ENCODE measurements at places on chromosomes 1 and 21.

DNA sequence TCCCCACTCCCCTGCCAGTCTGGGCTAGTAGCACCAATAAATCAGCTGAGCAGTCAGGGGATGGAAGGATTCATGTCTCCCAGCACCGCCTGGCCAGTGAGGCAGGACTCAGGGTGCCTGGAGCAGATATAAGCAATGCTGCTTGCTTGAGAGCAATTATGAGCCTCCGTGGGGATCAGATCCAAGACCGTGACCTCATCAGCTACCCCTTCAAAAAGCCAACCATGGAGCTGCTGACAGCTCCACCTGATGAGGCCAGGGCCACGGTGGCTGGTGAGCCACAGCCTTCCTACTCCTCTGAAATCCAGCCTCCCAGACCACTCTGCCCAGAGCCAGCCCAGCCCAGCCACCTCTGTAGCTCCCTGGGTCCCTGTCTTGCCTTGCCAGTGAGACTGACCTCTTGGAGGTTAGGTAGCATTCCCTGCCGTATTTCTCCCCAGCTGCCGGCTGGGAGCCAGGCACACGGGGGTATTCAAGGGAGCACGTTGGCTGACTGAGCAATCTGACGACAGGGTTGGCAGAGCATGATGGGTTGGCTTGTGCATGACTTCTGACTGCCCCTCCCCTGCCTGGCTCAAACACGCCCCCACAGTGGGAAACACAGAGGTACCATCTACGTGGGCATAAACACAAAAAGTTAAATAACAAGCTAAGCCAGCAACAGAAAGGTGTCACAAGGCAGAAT lies 28.4 kb downstream of the SYT2 start:
- no peak for DNase-seq

DNA sequence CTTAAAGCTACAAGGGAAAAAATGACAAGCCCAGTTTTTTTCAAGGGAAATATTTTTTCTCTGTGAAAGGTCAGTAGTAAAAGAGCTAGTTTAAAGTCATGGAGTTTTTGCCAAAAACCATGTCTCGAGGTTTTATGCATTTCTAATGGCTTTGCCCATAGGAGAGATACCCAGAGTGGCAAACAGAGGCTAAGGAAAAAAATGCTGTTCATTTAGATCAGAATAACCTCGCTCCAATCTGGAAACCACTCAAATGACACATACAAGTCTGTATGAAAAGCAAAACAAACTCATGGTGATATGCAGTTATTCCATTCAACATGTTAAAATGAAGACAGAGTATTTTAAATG lies 36.9 kb upstream of the EDEM3 start:
- DNase-seq, result no peak

DNA sequence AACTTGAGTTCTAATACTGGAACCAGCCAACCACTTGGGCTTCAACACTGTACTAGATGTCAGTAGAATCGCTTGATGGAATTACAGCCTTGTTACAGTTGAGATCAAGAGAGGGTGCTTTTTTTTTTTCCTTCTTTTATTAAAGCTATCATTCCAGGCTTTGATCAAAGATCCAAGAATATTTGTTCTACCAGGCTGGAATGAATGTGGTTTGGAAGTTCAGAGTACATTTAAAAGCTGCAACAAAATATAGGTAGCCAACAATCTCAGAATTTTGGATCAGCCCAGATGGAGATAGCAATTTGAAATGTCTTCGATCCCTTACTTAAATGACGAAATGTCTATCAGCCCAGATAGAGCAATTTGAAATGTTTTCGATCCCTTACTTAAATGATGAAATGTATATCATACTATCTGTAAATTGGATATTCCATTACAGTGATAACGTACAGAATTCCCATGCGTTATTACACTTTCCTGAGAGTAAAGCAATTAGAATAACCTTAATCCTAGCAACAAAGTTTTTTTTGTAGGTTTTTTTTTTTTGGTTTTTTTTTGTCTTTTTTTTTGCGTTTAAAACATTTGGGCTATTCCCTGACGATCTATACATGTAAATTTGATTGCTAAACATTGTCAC lies 3.6 kb downstream of the ZNF281 start:
- no peak for DNase-seq

DNA sequence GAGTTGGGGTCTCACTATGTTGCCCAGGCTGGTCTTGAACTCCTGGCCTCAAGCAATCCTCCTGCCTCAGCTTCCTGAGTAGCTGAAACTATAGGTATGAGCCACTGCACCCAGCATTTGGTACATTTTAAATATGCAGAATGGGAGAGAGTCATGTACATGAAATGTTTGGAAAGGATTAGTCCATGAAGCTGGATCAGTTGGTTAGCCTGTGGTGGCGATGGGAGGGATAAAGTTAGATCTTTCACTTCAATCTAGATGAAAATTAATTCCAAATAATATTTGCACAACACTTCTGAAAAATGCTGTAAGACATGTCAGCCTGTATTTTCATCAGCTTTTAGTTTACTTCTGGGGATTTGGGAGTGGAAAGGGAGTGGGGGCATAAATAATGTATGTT lies 188.9 kb downstream of the HUNK start:
- DNase-seq, result no peak

GRCh38 chr1:89659322-89660081 lies 26.6 kb downstream of the LRRC8C start:
- DNase-seq, result no peak

DNA sequence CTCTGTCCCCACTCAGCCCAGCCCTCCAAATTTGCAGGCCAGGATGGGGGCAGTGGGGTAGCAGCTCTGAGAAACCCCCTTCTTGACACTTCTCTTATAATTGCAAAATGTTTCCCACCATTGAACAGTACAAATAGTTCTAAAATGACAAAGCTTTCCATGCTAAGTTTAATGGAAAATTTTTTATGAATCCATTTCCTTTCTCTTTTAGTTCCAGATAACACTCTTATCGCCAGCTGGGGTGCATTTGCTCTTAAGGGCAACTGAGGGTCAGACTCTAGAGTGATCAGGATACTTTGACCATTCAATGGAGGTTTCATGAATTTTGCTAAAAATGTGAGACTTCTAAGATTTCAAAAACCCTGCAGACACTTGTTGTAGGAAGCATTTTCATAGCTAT lies 29.9 kb downstream of the PIK3C2B start:
- DNase-seq, result no peak

DNA sequence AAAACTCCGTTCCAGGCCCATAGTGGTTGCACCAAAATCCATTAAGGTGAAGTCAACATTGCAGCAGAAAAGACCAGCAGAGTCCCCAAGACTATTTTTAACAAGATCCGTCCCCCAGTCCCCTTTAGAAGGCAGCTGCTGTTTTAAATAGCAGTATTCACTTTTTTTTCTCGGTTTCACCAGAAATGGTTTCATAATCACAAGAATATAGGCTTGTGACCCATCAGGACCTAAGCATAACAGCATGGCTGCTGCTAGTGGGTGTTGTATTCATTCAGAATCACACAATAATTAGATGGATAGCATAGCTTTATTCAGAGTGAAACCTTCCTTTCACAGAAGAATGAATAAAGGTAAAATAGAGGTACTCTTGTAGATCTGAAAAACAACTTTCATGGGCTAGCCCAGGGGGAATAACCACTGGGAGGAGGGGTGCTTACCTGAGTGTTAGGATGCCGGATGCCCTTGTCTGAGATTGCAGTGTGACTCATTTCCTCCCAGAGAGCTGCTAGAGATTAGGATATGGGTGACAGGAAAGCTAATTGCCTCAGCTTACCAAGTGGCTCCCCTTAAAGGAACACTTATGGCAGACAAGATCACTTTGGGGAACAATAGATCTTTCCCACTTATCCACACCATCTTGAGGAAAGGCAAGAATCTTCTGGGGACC lies 35.0 kb downstream of the ACKR1 start:
- no peak for DNase-seq

DNA sequence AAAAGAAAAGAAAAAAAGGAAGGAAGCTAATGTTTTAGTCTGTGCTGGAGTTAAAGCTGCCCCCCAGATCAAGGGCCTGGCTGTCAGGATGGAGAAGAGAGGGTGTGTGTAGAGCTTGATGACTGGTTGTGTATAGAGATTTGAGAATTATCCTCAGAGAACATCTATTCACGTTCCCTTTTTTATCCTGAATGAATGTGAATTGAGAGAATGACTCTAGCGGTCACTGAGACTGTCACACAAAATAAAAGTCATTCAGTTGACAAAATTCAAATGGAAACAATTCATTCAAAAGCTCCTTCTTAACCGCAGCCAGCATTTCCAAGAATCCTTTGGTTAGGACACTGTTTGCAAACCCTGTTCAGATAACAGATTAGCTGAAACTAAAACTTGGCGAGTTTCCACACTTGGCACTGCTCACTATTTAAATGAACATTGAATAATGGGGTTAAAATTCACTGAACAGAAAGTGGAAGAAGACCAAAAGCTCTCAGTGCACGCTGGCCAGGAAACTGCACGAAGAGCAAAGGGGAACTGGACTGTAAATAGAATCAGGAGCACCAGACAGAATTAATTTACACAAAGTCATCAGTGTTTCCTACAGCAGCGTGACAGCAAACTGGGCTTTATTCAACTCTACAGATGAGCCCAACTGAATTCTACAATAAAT lies 13.6 kb upstream of the FAM89A start:
- DNase-seq, result no peak

- no peak for DNase-seq
Measured at GRCh38 chr1:48208251-48208650, 14.3 kb upstream of the SLC5A9 start.

- DNase-seq, result no peak
Measured at GRCh38 chr1:242718967-242719366, 194.5 kb upstream of the PLD5 start.

GRCh38 chr1:243482141-243483022 lies 226.5 kb downstream of the SDCCAG8 start:
- DNase-seq, result no peak

GRCh38 chr21:32336711-32337110 lies 38.1 kb downstream of the MRAP start:
- DNase-seq, result no peak

GRCh38 chr1:15382601-15383518 lies 26.8 kb upstream of the EFHD2 start:
- DNase-seq, result no peak

DNA sequence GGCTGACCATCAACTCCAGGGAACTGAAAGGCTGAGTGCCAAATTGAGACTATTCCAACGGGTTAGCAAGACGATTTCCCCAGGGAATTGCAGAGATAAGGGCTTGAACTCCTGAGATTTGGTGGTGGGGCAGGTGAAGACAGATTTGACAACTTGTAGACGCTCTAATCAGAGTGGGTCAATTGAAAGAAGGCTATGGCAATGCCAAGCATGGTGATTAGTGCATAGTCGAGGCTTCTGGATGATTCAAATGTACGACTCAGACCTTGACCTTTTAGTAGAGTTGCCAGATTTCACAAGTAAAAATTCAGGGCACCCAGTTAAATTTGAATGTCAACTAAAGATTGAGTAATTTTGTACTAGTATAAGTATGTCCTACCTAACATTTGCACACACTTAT lies 302.1 kb upstream of the SPAG17 start:
- DNase-seq, result no peak

GRCh38 chr1:24567792-24568388 lies 12.0 kb downstream of the NCMAP start:
- DNase-seq, result no peak

DNA sequence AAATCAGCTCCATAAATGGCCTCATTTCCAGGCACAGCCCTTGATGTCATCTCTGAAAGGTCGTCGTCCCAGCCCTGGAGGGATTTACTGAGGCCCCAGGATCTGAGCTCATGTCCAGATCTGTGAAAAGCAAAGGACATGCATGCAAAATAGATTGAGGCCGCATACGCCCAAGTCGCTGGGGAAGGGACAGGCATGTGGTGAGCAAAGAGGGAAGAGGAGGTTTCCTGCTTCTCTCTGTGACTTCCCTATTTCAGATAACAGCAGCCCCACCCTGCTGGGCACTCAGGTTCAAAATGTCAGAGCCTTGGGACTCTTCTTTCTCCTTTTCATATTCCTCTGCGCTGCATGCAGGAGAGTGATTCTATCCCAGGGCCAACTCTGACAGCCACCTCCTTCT lies 197.2 kb downstream of the ADSS2 start:
- DNase-seq, result no peak

Data from stimulated activated CD8-positive, alpha-beta memory T cell treated with anti-CD3 and anti-CD28 coated beads, Interleukin-7, amount 100 ng/mL, for 1 hour (primary cell).